T-helper 17 cell (primary cell): ENCODE measurements at places on chromosomes 5 and 9.
A peak's percentile ranks its signal among the peaks of the same experiment; 100 is the strongest.

- H3K4me3 ChIP-seq, result no peak overlapping the region
- DNase-seq, result no peak
- no peak overlapping the region for H3K27ac ChIP-seq
- no peaks in the 10 kb centered on the region for H3K4me1 ChIP-seq
Measured at GRCh38 chr5:62066761-62067277, 239.2 kb upstream of the KIF2A start.

DNA sequence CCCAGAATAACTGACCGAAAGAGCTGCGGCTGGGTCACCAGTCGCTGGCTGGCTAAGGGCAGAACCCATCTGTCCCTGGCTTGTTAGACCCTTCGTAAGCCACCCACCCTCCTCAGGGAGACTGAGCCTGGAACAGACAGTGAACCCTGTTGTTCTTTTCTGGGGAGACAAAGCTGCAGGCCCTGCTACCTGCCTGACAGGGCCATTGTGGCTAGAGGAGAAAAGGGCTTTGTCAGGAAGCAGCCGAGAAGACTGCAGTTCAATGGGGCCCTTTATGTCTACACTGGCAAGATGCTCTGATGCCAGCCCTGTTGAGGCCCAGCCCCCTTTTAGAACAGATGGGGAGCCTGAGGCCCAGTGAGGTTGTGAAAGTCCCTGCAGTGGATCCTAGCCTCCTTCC lies 3.7 kb upstream of the NIPAL4 start:
- no peaks in the 10 kb centered on the region for H3K36me3 ChIP-seq
- DNase-seq, result no peak
- H3K4me3 ChIP-seq, result no peak overlapping the region

DNA sequence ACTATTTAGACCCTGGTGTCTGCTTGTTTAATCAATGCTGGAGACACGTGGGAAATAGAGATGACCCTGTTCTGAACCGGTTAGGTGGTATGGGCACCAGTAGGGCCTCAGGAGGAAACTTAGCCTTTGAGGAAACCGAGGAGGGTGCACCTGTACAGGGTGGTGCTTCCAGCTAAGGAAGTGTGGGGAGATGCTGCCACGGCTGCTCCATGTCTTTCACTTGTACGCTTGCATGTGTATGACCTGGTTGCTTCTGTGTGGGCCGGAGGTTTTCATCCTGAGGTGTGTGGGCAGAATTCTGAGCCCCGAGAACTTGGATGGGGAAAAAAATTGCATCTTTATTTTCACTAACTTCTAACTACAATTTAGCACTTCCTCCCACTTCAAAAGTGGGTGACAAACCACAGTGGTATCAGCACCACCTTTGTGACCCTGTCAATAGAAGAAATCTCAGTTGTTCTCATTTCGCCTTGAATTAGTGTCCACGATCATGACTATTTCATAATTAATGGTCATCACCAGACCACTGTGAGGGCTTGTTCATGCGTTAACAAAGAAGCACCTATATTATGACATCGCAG lies 99.8 kb upstream of the SPATA31C2 start:
- DNase-seq, result no peak
- H3K36me3 ChIP-seq, result no peaks in the 10 kb centered on the region
- H3K4me3 ChIP-seq, result no peak overlapping the region
- H3K27me3 ChIP-seq, result peaks cover 23% of the 10 kb centered on the region
- H3K27ac ChIP-seq, result no peak overlapping the region

DNA sequence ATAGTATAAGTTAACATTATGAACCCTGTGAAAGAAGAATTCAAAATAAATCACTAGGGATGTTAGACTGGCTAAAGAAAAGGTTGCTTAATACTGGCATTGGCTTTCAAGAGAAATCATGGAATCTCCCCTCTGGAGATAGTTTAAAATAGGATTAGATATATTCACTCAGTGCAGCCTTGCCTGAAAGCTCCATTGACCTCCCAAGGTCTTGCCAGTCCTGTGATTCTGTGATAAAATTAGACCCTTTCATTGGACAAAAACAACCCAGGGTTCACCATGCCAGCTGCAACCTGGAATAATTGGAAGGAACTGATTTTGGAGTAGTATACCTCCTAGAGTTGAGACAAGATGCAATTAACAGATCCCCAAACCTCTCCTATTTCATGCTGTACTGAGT lies 588.1 kb upstream of the MEF2C start:
- no peaks in the 10 kb centered on the region for H3K4me1 ChIP-seq
- H3K27me3 ChIP-seq, result no peaks in the 10 kb centered on the region
- DNase-seq, result no peak
- H3K27ac ChIP-seq, result no peak overlapping the region
- no peak overlapping the region for H3K4me3 ChIP-seq

DNA sequence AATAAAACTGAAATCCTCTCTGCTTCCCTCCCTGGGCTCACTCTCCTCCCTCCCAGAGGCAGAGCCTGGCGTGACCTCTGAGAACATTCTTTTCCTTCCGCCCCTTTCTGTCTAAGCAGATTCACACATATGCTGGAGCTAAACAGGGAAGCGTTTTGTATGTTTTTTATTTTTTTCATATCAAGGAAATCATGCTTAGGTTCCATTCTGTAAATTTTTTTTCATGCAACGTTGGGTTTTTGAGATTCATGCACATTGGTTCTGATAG lies 20.2 kb upstream of the BARHL1 start:
- no peaks in the 10 kb centered on the region for H3K4me1 ChIP-seq
- H3K36me3 ChIP-seq, result peaks cover 8% of the 10 kb centered on the region
- DNase-seq, result no peak
- peaks cover 47% of the 10 kb centered on the region for H3K27me3 ChIP-seq

- H3K4me3 ChIP-seq, result no peak overlapping the region
- peaks cover 10% of the 10 kb centered on the region for H3K27me3 ChIP-seq
- H3K27ac ChIP-seq, result no peak overlapping the region
Measured at GRCh38 chr5:75021219-75021618, 31.1 kb downstream of the GCNT4 start.

DNA sequence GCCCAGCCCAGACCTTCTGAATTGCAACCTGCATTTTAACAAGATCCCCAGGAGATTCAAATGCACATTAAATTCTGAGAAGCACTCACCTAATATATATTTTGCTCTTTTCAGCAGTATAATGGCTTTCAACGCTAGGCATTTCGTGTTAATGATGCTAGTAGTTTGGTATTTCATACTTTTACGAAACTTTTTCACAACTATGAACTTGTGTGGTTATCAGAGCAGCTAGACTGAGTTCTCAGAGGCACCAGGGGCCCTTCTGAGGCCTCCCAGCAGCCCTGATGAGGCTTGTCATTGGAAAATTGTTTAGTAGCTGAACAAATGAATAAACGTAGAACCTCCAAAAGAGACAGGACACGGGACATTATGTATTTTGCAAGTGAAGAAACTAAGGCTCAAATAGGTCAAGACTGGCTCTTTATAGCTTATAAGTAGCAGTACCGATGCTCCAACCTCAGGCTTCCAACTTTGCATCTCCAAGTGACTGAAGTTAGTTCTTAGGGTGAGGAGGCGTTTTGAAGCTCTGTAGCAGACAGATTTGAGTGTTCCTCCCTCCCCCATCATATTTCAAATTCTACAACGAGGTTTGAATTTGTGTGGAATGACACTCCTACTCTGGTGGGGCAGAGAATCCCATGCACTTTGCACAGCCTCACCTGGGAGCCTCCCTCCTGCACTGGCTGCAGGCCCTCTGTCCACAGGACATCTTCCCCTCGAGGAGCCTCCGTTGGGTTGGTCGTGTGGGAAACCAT lies 121.1 kb upstream of the SLC25A48 start:
- no peak overlapping the region for H3K27ac ChIP-seq
- DNase-seq, result no peak
- H3K36me3 ChIP-seq, result no peaks in the 10 kb centered on the region

DNA sequence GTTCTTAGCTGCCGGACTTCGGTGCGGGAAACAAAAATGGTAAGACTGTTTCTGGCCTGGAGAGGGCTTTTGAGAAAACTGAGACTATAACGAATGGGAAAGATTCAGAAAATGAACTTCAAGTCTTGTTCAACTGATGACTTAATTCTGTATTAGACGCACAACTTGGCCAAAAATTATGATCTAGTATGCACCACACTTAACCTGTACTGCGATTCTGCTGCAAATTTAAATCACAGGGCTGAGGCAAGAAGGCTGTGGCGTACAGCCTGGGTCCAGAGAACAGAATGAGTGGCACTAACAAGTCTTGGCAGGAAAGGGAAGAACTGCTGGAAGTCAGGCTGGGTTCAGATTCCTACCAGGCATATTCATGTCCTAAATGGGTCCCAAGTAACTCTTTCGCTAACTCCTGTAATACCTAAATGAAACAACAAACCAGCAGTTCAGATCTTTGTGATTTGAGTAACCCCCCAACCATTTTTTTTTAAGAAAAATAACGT lies 781 bp upstream of the COL23A1 start:
- peaks cover 5% of the 10 kb centered on the region for H3K4me1 ChIP-seq
- H3K4me3 ChIP-seq, result peak overlapping the region; percentile 83
- H3K27ac ChIP-seq, result no peak overlapping the region
- H3K27me3 ChIP-seq, result peaks cover 47% of the 10 kb centered on the region

DNA sequence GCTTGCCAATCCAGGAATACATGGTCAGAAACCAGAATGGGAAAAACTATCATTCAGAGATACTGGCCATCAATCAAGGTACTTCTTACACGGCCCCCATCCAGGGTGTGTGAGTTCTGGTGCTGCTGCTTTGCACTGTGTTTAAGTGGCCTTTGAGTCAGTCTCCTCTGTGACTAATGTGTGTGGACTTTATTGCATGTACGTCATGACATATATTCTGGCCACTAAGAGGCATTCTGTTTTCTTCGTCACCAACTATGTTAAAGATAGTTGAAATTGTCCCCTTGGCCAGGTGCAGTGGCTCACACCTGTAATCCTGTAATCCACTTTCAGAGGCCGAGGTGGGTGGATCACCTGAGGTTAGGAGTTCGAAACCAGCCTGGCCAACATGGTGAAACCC lies 8.5 kb downstream of the EXOSC3 start:
- peaks cover 8% of the 10 kb centered on the region for H3K4me1 ChIP-seq
- no peak overlapping the region for H3K27ac ChIP-seq
- DNase-seq, result no peak
- peaks cover 3% of the 10 kb centered on the region for H3K36me3 ChIP-seq
- no peak overlapping the region for H3K4me3 ChIP-seq
